Eye (tissue), 1 donor: ENCODE measurements at places on chromosomes 11 and 22.

DNA sequence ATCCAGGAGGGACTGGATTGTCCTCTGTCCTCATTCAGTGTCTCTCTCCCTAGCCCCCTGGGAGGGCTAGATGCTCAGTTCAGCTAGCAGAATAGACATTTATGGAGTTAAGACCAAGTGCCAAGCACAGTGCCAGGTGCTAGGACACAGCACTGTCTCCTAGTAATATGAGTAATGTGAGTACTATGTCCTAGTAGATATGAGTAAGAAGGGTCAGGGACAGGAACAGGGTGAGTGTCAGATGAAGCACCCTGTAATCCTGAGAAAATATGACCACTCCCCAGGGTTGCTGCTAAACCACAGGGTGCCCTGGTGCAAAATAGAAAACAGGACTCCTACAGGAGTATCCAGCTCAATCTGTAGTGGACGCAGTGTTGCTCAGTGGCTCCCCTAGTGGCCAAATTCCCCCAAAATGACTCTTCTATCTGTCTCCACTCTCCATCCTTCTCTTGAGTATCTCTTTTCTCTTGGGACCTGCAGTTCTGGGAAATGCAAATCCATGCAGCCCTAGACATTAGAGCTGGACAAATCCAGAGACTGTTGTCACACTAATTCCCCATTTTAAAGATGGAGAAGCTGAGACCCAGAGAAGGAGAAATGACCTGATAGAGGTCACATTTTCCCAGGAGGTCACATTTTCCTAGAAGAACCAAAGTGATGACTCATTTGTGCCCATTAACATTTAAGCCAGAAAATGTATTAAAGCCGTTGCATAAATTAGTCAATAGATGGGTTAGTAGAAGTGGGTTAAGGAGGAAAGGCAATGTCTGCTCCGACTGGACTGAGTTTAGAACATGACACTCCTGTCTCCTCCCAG lies 214.3 kb downstream of the NXPE2 start:
- DNase-seq = no peak

GRCh38 chr11:121112498-121113455 lies 11.7 kb downstream of the TECTA start:
- peak; percentile 75 for DNase-seq

DNA sequence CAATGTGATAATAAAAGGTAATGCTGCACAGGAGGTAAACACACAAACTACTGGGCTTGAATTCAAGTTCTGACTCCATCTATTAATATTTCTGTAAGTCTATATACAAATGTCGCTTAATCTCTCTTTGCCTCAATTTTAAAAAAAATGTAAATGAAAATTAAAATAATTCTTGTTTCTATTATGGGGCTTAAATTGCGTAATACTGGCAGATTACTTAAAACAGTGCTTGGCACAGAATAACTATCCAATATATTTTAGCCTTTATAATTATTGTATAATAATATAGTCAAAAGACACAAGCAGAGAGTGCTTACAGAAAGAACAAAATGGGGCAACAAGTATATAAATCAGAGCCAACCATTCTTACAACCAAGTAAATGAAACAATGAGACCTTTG lies 489.1 kb downstream of the CNTN5 start:
- DNase-seq = no peak

GRCh38 chr11:47523490-47524225 lies 29.3 kb downstream of the CELF1 start:
- peak; percentile 67 for DNase-seq

DNA sequence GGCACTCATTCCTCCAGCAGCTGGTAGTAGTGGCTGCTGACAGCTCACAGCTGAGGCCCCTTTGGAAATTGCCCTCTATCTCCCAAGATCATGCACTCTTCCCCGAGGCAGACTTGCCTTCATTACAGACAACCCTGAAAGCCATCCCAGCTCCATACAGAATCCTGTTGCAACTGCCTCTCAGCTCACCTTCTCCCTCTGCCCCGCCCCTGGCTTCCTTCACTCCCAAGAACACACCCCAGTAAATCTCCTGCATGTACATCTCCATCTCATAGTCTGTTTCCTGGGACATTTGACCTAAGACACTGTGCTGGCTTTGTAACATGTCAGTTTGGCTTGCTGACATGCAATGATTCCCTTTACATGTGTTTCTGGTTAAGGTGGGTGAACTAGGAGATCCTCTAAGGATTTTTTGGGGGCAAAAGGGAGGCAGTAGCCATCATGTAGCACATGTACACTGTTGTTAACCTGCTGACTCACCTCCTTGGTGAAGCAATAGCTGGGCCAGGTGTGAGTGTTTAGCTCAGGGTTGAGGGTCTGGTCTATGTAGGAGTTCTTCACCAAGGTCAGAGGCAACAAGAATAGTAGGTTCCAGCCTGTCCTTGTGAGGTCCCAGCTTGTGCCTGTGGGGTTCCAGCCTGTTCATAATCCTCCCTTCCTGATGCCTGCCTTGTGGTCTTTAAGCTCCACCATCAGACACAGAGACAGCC lies 179.6 kb downstream of the CSNK2A3 start:
- DNase-seq = peak; percentile 46

- no peak for DNase-seq
Observed at GRCh38 chr11:61059260-61059752, 43.0 kb upstream of the CD5 start.

- DNase-seq = peak; percentile 13
Observed at GRCh38 chr11:63845303-63845702, 6.4 kb downstream of the MARK2 start.

DNA sequence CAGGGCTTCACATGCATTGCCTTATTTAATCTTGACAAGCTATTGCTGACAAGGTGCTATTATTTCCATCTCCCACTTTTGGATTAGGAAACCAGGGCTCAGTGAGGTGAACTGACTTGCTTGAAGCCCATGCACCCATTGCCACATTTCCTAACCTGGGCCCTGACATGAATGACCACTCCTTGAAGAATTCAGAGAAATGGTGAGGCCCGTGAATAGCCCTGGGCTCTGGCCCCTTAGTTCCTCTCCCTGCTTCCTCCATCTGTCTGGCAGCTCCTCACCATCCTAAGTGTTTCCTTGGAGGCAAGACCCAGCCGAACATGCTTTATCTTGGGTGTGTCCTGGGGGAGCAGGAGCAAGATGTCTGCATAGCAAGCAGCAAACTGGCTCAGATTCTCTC lies 56.1 kb upstream of the NECTIN1 start:
- DNase-seq = no peak

DNA sequence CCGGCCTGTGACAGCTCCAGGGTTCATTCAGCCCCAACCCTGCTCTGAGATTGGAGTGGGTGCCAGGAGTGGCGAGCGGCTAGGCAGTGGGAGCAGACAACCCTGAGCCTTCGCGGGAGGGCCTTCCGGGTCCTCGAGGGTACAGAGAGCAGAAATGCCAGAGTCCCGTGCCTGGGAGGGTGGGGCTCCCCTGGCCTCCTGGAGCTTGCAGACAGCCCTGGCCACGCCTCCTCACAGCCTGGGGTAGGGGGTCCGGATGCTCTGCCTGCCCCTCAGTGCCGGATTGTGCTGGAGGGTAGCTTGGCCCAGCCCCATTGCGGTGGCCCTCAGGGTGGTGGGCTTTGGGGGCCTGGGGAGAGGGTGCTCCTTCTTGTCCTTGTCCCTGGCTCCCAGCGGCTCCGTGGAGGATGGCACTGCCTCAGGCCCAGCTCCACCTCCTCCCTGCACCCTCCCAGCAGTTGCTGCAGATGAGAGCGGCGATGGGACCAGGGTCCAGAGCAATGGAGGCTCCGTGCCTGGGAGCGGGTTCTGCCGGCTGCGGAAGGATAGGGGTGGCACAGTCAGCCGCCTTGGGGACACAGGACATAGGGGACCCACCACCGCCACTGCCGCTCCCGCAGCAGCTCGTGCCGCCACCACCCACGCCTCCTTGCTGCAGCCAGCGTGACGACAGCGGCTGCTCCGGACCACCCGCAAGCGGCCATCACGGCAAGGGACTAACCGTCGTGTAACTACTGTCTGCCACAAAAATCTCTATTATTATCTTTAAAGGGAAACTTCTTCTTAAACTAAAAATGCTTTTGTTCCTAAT lies 34.9 kb upstream of the OR10G7 start:
- peak; percentile 82 for DNase-seq

DNA sequence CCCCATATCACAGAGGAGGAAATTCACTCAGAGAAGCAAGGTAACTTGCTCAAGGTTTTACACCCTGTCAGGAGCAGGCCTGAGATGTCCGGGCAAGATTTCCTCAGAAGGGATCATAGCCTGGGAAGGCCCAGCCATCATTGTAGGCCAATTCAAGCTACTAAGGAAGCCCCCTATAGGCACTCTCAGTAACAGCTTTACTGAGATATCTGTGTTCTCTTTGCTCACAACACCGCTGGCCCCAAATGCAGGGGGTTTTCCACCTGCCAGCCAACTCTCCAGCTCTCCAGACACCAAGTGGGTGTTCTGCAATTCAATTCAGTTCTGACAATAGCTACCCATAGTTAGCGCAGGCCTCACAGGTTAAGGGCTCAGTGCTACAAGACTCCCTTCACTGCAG lies 84.0 kb downstream of the SLC36A4 start:
- no peak for DNase-seq

DNA sequence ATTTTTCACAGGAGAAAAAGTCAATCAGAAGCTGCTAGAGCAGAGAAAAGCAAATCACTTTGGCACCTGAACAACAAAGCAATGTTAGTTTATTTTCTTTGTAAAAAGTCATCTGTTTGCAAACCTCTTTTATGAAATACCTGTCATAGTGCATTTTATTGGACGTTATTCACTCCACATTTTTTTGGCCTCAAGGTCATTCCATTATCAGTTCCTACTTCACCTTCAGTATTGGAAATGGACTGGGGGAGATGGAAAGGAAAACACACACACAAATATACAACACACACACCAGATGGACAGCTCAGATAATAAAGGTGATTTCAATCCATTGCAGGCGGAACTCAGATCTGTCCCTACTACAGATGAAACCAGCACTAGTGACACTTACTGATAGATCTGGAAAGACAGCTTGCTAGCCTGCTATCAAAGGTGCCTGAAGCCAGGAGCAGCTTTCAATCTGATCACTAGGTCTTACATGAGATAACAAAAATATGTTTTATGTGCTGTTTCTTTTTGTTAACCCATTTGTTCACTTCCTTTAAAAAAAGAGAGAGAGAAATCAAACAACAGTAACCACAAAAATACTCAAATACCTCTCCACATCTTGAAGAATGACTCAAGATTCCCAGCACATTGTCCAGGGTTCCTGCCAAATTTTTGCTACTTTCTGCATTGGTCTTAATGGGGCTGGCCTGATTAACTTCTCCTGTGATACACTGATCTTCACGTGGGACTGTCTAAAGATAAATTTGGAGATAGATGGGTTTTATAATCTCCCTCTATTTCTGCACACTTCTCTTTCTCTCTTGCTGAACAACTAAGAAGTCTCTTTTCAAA lies 844.3 kb upstream of the TENM4 start:
- no peak for DNase-seq

GRCh38 chr11:60310407-60310998 lies 16.6 kb upstream of the MS4A6E start:
- no peak for DNase-seq

DNA sequence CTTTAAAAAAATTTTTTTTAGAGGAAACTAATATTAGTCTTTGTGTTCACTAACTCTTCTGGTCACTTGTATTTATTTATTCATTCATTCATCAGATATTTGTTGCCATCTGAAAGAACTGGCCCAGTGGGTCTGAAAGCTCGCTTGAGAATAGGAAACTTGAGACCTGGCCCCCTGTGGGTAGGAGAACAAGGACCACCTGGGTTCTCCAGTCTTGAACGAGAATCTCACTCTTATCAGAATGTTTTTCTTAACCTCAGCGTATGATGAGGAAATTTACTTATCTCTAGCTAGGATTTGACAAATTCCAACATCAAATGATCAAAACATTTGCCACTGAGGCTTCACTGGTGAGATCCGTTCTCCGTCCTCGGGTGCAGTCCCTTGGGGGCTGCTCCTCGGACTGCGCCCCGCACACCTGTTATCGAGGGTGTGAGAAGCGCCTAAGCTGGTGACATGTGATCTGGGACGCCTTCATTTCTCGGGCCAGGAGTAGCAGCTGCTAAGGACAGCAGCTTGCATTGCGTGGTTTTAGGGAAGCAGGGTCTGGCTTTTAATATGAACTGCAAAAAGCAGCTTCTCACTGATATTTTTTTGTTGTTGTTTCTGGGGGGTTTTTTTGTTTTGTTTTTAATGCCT lies 6.3 kb downstream of the C22orf31 start:
- no peak for DNase-seq
